G401 (cell line): ENCODE measurements at places on chromosomes 13 and 19. TPM values are rescaled to one million over a fixed set of nuclear protein-coding genes. Genes with fewer than 3 reads are reported as not detected.

DNA sequence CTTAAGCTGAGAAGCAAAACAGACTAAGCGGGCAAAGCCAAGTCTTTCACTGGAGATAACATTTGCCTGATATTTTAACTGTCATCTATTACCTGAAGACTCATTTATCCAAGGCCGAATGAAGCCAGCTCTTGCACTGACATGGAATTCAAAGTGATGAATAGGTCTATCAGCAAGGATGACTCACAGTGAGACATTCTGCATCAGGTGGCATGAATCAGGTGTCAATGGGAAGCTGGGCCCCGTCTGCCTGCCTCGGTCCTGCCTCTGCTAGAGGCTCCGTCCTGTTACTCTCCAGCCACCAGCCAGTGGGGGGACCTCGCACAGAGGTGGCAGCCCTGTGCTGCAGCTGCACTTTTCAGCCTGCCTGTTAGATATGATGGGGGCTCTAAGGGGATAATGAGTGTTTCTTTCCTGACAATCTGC, 23.5 kb downstream of the STARD13 start:
- no peak for DNase-seq

ATP4A gene
- not detected in 2 replicates for total RNA-seq

DNA sequence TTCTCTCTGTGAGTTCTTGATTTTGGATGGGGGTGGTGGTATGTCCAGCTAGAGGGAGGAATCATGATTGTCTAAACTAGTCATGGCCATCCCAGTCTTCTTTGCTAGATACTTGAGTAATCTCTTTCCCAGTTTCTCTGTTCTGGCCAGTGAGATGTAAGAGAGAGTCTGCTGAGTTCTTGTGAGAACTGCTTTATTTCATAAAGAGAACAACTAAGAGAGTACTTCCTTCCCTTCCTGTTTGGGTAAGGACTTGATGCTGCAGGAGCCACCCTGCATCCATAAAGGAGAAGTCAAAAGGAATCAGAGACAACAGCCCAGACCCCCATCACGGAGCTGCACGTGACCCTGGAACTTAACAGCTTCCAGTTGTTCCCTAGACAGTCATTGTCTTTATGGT, 3.0 kb upstream of the RASL11A start:
- DNase-seq, result no peak

- no peak for DNase-seq
Measured at GRCh38 chr13:105948143-105948542, 587.3 kb downstream of the EFNB2 start.

DNA sequence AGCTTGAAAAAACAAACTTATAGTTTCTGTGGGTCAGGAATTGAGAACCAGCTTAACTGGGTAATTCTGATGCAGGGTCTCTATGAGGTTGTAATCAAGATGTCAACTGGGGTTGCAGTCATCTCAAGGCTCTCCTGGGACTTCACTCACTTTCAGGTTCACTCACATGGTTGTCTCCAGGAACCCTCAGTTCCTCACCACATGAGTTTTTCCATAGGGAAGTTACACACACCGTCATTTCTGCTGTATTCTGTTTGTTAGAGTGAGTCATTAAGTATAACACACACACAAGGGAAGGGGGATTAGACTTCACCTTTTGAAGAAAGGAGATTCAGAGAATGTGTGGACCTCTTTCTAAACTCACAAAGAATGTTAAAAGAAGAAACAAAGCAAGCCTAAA, 34.9 kb upstream of the MLNR start:
- DNase-seq, result no peak

FREM2 gene
- under 0.01 TPM in 1 of 2 replicates, not detected in the other for total RNA-seq

DNA sequence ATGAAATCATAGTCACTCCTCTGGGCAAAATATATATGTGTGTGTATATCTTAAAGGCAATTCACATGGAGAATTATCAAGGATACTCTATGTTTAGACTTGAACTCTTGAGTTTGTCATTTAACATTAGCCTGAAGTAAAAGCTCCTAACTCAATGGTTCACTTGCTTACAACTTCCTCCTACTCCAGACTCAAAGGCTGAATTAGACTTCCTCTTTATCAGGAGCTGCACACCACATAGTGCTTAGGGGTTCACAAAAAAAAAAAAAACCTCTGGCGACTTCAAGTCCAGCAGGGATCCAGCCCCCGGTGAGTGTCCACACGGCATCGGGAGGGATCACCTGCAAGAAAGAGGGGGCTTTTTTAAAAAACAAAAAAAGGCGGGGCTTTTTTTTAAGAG, 68.2 kb upstream of the LSM14A start:
- DNase-seq, result no peak

- no peak for DNase-seq
Measured at GRCh38 chr13:77415253-77416071, 88.6 kb upstream of the MYCBP2 start.

- DNase-seq, result no peak
Measured at GRCh38 chr19:8141726-8142512, 7.5 kb downstream of the FBN3 start.

GRCh38 chr19:51724543-51724942, 752 bp upstream of the HAS1 start:
- DNase-seq, result no peak

GRCh38 chr13:43846496-43847158, 32.9 kb downstream of the CCDC122 start:
- DNase-seq, result no peak

TPP2 gene
- total RNA-seq, result 62.4 and 64.0 TPM in 2 replicates

DNA sequence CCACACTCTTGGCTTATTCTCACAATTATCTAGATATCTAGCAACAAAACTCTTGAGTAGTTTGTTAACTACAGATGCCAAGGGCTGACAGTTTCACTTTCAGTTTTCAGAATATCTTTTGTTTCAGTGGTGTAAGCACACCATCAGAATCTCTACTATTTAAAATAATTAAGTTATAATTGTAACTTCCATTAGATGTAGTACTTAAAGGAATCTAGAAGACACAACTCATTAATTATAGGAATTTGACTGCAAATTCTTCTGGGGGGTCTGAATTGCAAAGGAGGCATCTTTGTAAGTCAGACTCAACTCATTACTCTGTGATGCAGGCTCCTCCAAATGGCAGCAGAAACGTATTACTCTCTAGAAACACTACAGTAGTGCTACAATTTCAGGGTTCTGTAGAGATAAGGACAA, 44.9 kb upstream of the USPL1 start:
- peak; percentile 28 for DNase-seq

C19orf38 gene
- total RNA-seq, result not detected in 2 replicates

DNA sequence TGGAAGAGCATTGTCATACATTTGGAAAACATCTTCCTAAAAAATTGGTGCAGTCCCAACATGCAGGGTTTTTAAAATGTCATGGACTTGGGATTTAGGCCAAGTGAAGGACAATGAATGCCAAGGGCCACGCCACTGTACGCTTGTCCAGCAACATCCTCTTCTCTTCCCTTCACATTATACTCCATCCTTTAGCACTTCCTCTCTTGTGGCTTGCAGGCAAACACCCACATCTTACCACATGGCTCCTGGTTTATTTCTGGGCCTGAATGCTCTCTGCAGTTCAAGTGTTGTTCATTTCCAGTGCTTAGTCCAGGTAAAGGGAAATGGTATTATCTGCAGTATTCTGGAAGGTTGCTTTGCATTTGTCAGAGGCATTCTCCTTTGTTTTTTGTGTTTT, 45.0 kb downstream of the CBY2 start:
- no peak for DNase-seq

- peak; percentile 87 for DNase-seq
Measured at GRCh38 chr19:58002384-58003173, at the start of gene ZNF606. Gene ZNF606 (minus strand): TSS chr19:58002820. CDS start chr19:58001319, 1,501 bp downstream.

CFD gene
- 3.6 and 6.1 TPM in 2 replicates for total RNA-seq

DNA sequence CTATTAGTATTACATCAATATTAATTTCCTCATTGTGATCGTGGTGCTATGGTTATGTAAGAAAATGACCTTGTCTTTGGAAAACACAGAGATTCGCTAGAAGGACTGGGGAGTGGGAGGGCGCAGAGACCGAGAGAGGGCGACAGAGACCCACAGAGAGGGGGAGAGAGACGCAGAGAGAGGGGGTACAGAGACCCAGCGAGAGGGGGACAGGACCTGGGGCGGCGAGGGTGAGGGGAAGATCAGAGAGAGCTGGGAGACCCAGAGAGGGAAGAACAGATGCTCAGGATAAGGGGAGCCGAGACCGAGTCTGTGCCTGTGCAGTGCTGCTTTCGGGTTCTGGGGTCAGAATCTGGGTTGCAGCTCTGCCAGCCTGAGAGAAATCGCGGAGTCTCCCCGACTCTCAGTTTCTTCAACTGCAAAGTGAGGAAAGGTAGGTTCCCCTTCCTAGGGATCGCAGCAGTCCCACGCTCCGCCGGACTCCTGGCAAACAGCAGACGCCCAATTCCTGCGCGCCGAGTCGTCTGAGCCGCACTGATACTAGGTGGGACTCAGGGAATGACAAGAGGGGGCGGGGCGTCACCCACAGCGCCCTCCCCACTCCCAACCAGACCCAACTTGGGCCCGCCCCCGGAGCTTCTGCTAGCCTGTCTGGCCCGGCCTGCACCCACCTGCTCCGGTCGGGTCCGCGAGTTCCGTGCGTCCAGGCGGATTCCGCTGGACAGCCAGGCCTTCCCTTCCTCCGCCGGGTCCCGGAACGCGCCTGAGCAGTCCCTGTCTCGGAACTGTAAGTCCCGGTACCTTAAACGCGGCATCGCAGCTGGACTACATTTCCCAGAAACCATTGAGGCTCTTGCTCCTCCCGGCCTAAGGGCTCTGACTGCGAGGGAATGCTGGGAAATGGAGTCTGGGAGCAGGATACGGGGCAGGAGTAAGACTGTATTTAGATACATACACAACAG, 15.3 kb downstream of the IZUMO2 start:
- DNase-seq, result peak; percentile 98

GRCh38 chr19:42985588-42985987, 40.7 kb downstream of the PSG11 start:
- DNase-seq, result no peak

OR7A5 gene
- not detected in 2 replicates for total RNA-seq

DNA sequence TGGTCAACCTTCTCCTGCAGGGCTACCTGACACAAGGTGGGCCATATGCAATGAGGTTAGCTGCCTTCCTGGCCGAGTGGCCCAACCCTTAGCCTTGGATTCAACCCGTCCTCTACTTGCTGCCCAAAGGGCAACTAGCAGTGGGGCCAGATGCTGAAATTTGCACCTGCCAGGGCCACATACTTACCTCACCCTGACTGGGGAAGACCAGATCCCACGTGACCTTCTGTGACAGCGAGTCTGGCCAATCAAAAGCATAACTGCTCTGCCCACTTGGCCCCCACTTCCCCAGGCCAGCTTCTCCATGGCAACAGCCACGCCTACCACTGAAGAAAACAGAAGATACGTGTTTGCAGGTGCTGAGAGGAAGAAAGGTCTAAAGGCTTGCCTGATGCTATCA, 10.9 kb downstream of the PEG3 start:
- DNase-seq, result no peak

- no peak for DNase-seq
Measured at GRCh38 chr13:50889317-50889716, 20.3 kb upstream of the RNASEH2B start.

- DNase-seq, result no peak
Measured at GRCh38 chr19:34288381-34288780, 34.0 kb downstream of the GARRE1 start.

SYDE1 gene
- 43.0 and 56.5 TPM in 2 replicates for total RNA-seq

GRCh38 chr13:29472332-29472961, 123.0 kb downstream of the SLC7A1 start:
- DNase-seq, result peak; percentile 16

DNA sequence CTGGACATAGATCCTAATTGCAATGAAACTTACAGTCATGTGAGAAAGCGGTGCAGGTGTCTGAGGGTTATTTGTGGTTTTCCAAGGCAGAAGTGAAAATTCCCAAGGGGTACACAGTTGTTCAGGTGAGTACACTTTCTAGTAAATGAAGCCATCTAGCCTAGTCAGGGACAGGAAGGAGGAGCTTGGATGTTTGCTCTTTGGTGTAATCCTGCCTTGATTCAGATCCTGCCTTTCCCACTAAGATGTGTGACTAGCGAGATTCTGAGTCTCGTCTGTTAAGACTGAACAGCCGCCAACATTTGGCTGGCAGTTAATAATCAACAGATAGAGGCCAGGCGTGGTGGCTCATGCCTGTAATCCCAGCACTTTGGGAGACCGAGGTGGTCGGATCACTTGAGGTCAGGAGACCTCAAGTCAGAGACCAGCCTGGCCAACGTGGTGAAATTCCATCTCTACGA, 2.5 kb downstream of the RPS9 start:
- no peak for DNase-seq

KIR2DL1 gene
- total RNA-seq, result not detected in 2 replicates

DNA sequence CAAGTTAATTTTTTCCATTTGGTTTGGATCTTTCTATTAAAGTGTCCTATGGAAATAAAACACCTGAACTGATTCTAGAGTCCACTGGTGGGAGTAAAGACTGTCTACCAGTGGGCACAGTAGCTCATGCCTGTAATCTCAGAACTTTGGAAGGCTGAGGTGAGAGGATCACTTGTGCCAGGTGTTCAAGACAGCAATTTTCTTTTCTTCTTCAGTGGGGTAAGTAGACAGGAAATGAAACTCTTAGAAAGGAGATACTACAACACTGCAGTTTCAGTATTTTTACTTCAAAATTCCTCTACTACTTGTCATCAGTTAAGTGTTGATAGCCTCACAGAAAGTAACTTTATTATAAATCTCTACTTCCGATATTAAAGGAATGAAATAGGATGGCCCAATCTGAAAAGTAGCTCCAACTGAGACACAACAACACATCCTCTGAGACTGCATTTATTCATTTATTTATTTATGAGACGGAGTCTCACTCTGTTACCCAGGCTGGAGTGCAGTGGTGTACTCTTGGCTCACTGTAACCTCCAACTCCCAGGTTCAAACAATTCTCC, 26.3 kb downstream of the DNMT1 start:
- no peak for DNase-seq

DNA sequence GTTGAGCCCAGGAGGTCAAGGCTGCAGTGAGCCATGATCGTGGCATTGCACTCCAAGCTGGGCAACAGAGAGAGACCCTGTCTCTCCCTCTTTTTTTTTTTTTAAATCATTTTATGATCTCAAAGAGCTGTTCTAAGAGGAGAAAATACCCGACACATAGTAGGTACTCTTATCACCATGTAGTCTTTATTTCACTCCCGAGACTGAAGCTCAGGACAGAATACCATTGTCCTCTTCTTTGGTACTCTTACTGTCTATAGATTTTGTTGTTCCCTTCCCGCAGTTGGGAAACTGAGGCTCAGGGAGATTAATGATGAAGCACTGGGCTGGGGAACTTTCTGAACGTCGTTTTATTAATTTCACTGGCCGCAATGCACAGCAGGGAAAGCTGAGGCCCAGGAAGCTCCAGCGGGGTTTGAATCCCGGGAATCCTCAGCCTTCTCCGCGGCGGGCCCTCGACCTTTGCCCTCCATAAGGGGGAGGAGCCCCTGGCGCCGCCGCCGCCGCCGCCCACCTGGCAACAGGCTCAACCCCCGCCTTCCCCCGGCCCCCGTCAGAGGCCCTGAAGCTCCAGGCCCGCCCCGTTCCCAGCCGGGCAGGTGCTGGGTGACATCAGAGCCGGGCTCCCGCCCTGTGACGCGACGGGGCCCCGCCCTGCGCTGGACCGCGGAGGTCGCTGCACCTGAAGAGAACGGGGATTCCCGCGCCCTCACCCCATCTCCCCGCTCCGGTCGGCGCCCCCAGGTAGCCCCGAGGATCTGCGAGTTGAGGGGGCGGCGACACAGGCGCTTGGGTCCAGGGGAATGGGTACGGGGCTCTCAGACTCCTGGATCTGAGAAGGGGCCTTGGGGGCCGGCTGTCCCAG, 1.6 kb downstream of the MYH14 start:
- peak; percentile 68 for DNase-seq

CAMSAP3 gene
- total RNA-seq, result 3.3 and 4.8 TPM in 2 replicates

CEACAM1 gene
- total RNA-seq, result 0.31 and 1.3 TPM in 2 replicates

GRCh38 chr19:13978351-13979243, 26.3 kb downstream of the DCAF15 start:
- DNase-seq, result no peak

GRCh38 chr19:33316541-33317264, 14.4 kb upstream of the CEBPA start:
- DNase-seq, result no peak

- no peak for DNase-seq
Measured at GRCh38 chr19:16068696-16069259, 7.5 kb upstream of the TPM4 start.
